ENCODE measurements at places on chromosomes 16 and 17.

GRCh38 chr17:70084476-70084875, 9.5 kb downstream of the KCNJ16 start:
- DNase-seq: no peak

- no peak for DNase-seq
These were observed 11.6 kb upstream of the MARCHF10 start for GRCh38 chr17:62819511-62820221.

- DNase-seq: no peak
These were observed at the start of gene PRCD for GRCh38 chr17:76539631-76540271. TSS of gene PRCD (plus strand) at chr17:76540044. CDS start at chr17:76540142, 98 bp downstream.

GRCh38 chr17:39808409-39808997, 55.6 kb downstream of the IKZF3 start:
- DNase-seq: no peak

GRCh38 chr16:86994651-86995171, 322.5 kb downstream of the C16orf95 start:
- DNase-seq: no peak

GRCh38 chr16:30570636-30571444, 674 bp downstream of the ZNF688 start:
- no peak for DNase-seq

- no peak for DNase-seq
These were observed 5.2 kb upstream of the RAB26 start for GRCh38 chr16:2142942-2143877.

DNA sequence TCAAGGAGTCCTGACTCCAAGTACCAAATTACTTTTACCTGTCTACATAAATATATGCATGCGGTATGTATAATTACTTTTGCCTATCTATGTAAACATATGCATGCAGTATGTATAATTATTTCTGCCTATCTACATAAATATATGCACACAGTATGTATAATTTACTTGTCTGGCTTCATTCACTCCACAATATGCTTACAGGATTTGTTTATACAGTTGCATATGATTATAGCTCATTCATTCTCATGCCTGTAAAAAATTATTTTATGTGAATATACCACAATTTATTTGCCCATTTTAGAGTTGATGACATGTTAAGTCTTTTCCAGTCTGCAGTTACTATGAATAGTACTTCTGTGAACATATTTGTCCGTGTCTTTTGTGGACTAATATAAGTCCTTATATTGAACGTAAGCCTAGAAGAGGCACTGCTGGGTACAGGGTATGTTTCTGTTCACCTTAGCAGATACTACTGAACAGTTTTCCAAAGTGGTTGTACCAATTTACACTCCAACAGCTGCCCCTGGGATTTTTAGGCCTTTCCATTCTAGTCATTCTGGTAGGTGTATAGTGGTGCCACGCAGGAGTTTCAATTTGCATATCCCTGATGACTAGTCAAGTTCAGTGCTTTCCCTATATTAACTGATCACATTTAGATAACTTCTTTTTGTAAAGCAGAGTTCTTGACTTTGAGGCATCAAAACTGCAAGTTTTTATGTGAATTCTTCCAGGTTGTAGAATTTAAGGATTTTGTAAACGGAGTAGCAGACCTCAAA, 47.0 kb downstream of the MARVELD3 start:
- DNase-seq: no peak

- no peak for DNase-seq
These were observed 17.9 kb downstream of the GABARAPL2 start for GRCh38 chr16:75584108-75584507.

GRCh38 chr16:11585460-11586377, 1.0 kb downstream of the LITAF start:
- DNase-seq: no peak

DNA sequence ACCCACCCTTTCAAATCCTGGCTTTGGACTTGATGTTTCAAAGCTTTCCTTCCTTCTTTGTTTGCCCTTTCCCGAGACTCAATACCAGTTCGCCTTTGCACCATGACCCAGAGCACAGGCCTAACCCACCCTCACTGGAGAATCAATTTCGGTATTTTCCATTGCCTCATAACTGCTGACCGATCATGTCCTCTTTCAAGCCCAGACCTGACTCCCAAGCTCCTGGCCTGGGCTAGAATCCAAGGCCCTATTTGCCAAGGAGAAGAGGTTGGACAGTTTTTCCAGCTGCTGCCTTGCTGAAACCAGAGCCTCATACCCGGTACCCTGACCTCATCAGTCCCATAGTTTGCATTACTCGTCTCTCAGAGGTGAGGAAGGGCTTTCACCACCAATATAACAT, 35.3 kb upstream of the HELZ start:
- DNase-seq: no peak

GRCh38 chr17:10803830-10804475, at the start of gene TMEM238L:
TSS of gene TMEM238L (minus strand) at chr17:10804099. CDS start at chr17:10803963, 136 bp downstream.
- DNase-seq: no peak

GRCh38 chr17:21202512-21202911, 11.4 kb downstream of the TMEM11 start:
- DNase-seq: no peak

DNA sequence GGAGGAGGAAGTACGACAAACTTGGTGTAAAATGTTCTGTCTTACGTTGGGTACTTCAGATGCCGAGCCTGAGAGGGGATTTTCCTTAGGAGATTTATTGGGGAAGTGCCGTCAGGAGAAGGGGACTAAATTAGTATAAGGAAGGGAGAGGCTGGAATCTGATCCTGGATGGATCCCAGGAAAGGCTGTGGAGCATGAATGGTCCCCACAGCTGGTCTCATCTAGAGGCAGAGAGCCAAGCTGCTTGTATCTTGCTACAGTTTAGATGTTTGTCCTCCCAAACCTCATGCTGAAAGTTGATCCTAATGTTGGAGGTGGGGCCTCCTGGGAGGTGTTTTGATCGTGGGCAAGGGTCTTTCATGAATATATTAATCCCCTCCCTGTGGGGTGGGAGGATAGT, 798.4 kb upstream of the EEF2KMT start:
- DNase-seq: no peak

GRCh38 chr17:17706140-17707060, 25.1 kb downstream of the RAI1 start:
- DNase-seq: no peak

- DNase-seq: no peak
These were observed 34.3 kb downstream of the PMP22 start for GRCh38 chr17:15230866-15231265.

DNA sequence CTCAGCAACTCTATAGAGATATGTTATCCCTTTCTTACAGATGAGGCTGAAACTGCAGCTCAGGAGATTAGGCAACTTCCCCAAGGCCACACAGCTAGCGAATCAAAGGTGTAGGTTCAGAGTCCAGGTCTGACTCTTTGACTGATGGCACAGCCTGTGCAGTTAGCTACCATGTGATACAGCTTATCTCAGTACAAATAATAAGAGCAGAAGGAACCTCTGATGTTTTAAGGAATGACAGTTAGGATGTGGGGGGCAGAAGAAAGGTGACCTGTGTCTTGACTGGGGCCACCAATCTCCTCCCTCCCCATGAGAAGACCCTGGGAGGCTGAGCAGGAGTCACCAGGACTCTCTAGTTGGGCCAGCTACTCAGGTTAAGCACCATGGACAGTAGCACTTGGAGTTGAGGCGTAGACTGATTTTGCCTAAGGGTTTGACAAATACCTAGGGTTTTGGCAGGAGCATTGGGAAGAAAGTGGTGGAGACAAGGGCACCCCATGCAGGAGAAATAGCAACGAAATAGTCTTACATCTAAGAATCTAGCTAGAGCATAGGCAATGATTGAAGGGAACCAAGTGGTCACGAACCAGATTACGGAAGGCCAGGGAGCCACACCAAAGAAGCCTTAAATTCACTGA, 22.8 kb upstream of the ACSM2B start:
- DNase-seq: no peak

- DNase-seq: no peak
These were observed 93.9 kb downstream of the CEP112 start for GRCh38 chr17:66098040-66098439.

DNA sequence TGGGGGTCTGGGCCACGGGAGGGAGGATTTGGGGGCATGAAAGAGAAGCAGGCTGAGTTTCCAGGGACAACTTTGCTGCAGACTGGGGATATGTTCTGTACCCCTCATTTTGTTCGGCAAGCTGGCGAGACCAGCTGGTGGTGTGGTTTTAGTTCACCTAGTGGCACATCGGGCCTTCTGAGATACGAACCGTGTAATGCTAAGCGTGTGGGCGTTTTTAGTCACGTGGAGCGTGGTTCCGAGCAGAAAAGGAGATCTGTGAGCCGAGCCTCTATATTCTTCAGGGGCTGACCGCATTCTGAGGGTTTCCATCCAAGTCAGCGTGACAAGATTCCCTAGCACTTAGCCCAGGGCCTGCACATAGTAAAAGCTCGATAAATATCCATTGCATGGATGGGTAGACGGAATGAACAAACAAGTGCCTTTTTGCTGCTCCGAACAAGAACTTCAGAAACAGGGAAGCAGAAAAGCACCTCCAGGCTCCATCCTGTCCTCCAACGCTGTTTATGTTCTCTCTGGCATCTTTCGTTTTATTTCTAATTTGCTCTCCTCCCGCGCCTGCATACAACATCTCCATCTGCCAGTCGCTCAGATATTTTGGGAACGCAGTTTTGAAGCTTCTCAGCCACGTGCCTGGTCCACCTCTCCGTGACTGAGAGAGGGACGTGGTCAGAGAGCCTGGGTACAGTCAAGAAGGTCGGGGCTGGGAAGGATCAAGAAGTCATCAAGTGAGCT, 5.8 kb downstream of the SYT17 start:
- no peak for DNase-seq

DNA sequence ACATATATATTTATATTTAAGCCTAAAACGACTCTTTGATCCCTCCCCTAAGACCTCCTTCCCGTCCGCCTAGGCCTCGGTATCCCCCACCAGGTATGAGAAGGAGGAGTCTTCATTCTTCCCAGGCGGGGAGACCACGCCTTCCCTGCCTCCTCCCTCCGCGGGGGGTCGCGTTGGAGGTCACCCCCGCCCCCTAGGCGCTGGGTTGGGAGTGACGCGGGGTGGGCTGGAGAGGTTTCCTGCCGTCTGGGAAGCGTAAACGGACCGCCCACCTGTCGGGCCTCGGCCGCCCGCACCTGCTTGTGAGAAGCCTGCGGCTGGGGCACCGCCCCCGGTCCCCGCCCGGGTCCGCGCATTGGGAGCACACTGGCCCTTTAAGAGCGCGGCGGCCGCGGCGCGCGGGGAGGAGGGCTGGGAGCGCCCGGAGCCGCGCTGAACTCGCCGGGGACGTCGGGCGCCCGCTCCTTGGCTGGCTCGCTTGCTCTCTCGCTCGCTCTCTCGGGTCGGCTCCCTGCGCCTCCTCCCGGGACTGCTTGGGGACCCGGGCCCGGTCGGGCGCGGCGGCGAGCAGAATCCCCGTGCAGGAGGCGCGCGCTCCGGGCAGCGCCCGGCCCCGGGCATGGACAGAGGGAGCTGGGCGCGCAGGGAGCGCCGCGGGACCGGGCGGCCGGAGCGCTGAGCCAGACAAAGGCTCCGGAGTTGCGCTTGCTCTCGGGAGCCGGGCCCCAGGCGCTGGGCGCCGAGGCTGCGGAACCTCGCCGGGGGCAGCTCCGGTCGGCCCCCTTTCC, at the start of gene MMP15:
Gene MMP15 (plus strand): TSS at position 404 of the 788 bp plus-strand sequence. CDS start 597 bp downstream, outside the sequence.
- DNase-seq: no peak

- no peak for DNase-seq
These were observed 22.3 kb downstream of the RHBDL3 start for GRCh38 chr17:32287804-32288511.

DNA sequence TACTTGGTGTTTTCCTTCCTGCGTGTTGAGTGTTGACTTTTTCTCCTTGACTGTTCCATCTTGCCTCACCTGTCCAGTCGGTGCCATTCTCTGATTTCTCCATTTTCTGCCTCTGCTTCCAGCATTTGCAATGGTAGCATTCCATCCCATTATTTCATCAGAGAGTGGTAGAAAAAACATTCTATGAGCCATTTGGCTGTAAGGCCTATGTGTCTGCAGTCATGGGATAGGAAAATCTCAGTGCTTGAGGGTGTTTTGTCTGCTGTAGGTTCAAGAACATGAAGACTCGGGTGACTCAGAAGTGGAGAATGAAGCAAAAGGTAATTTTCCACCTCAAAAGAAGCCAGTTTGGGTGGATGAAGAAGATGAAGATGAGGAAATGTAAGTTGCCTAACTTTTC, 2.7 kb downstream of the UTP18 start:
- no peak for DNase-seq

GRCh38 chr17:3678095-3678820, 9.6 kb downstream of the EMC6 start:
- DNase-seq: no peak

GRCh38 chr16:80174416-80174815, 366.4 kb upstream of the DYNLRB2 start:
- no peak for DNase-seq

GRCh38 chr16:27549464-27549745, 308 bp downstream of the GTF3C1 start:
- no peak for DNase-seq

GRCh38 chr17:45063198-45063597, 2.1 kb downstream of the NMT1 start:
- peak; percentile 78 for DNase-seq

DNA sequence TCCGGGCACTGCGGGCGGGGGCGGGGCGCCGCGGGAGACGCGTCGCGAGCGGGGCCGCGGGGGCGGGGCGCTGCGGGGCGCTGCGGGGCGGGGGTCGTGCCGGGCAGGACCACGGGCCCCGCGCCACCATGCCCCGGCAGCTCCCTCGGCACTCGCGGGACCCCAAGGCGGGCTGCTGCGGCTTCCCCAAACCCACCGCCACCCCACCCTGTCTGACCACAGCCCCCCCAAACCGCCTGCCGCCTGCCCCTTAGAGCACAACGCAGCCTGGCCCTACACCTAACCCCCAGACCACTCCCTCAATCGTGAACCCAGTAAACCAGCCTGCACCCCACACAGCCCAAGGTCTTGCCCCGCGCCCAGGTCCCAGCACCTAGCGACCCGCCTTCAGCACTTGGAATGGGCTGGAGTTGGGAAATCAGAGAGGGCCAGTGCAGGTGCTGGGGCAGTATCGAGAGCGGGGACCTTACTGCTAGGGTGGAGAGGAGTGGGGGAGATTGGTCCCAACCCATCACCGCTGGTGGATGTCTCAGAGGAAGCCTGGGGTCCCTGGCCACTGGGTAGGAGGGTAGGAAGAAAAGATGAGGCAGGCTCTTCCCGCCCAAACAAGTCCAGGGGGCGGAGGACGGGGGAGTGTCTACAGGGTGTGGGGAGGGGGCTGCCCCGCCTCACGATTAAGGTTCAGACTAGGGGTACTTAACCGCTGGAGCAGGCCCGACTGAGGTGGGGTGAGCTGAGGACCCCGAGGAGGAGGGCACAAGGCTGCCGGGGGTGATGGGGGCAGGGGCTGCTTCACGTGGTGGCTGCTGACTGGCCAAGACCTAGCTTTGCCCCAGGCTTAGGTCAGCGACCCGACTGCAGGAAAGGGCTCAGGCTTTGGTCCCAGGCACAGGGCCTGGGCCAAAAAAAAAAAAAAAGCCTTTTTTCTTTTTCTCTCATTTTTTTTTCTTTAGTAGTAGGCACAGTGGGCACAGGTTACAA, 539 bp upstream of the VAMP2 start:
- DNase-seq: no peak

- peak; percentile 71 for DNase-seq
These were observed 100.1 kb downstream of the RAB11FIP4 start for GRCh38 chr17:31491376-31492131.
